ENCODE measurements at places on chromosomes 5 and 9.

DNA sequence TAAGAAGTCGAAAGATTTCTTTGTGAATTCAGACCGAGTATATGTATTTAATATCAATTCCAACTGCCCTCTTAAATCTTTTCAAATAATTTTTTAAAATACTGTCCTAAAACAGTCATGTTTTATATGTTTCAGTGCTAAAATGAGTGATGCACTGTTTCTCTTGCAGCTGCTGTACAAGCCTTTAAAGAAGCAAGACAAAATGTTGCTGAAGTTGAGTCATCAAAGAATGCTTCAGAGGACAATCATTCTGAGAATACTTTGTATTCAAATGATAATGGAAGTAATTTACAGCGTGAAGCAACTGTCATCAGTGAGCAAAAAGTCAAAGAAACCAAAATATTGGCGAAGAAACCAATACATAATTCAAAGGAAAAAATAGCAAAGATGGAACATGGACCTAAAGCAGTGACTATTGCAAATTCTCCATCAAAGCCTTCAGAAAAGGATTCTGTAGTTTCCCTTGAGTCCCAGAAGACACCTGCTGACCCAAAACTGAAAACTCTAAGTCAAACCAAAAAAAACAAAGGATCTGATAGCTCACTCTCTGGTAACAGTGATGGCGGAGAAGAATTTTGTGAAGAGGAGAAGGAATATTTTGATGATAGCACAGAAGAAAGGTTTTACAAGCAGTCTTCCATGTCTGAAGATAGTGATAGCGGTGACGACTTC lies 58.0 kb downstream of the LOX start:
- no peak for DNase-seq

GRCh38 chr5:120604884-120605283 lies 140.8 kb downstream of the PRR16 start:
- no peak for DNase-seq

DNA sequence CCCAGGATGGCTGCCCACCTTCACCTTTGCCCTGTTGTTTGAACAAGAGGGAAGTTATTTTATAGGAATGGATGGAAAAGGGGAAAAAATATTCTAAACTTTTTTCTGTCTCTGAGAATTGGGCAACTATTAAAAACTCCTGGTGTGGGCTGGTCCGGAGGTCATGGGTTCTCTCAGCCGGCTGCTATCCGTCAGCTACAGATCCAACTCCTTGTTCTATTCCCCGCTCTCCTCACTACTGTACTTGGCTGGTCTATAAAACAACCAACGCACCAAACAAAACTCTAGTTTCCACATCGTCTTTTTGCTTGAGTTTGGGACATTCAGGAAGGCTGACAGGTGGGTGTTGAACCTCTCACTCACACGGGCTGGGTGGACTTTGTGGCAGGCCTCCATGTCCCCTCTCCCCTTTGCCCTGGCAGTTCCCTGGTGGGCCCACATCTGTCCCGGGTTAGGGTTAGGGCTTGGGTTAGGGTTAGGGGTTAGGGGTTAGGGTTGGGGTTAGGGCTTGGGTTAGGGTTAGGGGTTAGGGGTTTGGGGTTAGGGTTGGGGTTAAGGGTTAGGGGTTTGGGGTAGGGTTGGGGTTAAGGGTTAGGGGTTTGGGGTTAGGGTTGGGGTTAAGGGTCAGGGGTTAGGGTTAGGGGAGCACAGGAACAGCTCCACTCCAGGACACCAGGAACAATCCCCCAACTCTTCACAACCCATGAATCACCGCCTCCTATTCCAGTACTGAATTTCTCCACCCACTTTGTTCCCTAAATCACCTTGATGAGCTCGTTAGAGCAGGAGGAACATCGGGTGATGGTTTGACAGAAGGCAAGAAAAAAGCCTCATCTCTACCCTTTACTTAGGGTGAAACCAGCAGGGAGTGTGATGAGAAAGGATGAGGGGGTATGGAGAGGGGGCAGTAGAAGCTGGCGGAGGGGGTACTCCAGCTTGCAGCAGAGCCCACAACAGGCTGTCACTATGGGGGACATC lies 302.1 kb upstream of the IRX4 start:
- DNase-seq, result no peak

- DNase-seq, result no peak
Measured at GRCh38 chr9:116027951-116028350, 125.6 kb upstream of the PAPPA start.

GRCh38 chr9:128707446-128707845 lies 5.1 kb downstream of the PKN3 start:
- no peak for DNase-seq

- no peak for DNase-seq
Measured at GRCh38 chr5:138180183-138180782, 1.4 kb downstream of the KIF20A start.

Data from stimulated activated CD4-positive, alpha-beta T cell treated with anti-CD3 and anti-CD28 coated beads, TNF-alpha, amount 100 ng/mL, for 48 hours (primary cell).